Activated naive CD8-positive, alpha-beta T cell treated with anti-CD3 and anti-CD28 coated beads for 36 hours (primary cell): ENCODE measurements at places on chromosomes 5 and 9. TPM values are rescaled to one million over a fixed set of nuclear protein-coding genes. Genes with fewer than 3 reads are reported as not detected.

SLC34A3 gene
- total RNA-seq, result not detected

DNA sequence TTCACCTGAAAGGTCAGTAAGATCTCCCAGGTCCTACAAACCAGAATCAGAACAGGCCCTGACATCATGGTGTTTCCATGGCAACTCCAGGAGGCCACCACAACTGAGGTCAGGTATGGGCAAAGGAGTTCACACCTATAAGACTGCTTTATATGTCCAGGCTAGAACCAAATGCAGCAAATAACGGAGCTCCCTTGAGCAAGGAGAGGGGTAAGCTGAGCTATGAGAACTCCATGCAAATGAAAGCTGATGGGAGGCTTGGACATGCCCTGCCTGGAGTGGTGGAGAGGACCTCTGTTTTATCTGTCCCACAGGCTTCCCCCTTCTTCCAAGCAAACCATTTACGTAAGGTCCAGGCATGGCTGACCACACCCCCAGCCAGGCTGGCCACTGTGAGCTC lies 207.7 kb downstream of the SPOCK1 start:
- no peak for DNase-seq
- no peak overlapping the region for H3K4me3 ChIP-seq
- H3K27me3 ChIP-seq, result peaks cover 2% of the 10 kb centered on the region
- no peaks in the 10 kb centered on the region for H3K4me1 ChIP-seq

GRCh38 chr5:172745838-172746237 lies 25.2 kb downstream of the DUSP1 start:
- peaks cover 1% of the 10 kb centered on the region for H3K4me1 ChIP-seq
- H3K27ac ChIP-seq, result no peak overlapping the region
- H3K4me3 ChIP-seq, result no peak overlapping the region
- no peaks in the 10 kb centered on the region for H3K36me3 ChIP-seq
- no peak for DNase-seq

DNA sequence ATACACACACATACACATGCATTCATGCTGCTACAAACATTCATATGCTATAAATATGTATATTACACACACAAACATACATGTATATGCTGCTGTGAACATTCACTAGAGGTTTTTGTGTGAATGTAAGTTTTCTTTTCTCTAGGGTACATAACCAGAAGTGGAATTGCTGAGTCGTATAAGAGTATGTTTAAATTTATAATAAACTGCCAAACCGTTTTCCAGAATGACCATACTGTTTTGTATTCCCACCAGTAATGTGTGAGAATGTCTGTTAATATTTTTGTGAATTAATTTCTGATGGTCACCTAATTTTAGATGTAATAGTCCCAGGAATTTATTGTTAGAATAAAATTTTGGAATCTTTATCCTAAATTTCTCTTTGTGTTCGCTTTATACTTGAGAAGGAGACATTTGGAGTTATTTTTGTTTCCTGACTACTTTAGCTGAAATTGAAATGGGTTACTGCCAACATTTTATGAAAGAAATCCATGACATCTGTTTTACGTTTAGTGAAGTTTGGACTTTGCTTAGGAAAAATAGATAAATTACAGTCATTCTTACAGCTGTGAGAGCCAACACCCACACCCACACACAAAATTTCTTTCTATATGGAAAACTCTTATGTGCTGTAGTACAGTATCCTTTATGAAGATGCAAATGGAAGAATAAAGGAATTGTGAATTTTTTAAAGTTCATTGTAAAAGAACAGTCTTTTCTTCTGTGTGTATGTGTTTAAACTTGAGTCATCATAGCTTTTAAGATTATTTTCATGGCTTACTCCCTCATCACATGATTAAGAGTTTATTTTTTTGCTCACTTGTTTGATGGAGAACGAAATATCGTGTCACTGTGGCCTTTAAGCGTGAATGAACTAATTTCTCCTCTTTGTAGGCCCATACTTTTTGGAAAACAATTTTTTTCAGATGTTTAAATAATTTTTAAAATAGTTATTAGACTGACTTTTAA lies 24.3 kb downstream of the CENPP start:
- H3K36me3 ChIP-seq, result peaks cover 51% of the 10 kb centered on the region
- peaks cover 4% of the 10 kb centered on the region for H3K4me1 ChIP-seq
- no peak overlapping the region for H3K4me3 ChIP-seq
- no peak overlapping the region for H3K27ac ChIP-seq
- DNase-seq, result no peak

ADRB2 gene
- 0.23 TPM for total RNA-seq

DNA sequence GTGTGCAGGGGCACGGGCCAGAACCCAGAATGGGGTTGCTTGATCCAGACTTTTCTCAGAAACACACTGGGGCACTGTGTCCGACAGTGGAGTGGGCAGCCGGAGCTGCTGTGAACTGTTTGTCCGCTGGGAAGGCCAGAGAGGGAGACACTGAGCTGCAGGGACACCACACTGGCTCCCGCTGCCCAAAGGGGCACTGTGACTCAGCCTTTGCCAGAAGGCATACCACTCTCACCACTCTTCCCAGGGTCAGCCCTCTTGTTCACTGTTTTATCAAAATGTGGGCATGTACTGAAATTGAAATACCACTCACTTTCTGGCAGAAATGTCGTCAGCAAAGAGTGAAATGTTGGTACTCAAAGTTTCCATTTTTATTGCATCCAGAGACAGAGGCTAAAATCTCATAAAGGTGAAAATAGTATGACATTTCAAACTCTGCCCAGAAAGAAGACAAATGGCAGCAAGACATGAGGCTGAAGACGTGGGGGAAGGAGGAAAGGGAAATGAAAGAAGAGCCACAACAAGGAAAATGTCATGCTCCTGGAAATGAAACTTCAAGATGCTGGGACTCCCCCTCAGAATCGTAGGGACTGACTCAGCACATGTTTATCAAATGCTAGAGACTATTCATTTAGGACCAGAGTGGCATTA lies 4.5 kb upstream of the IL7R start:
- H3K4me3 ChIP-seq, result peak overlapping the region; percentile 86
- peaks cover 70% of the 10 kb centered on the region for H3K4me1 ChIP-seq
- H3K27me3 ChIP-seq, result no peaks in the 10 kb centered on the region
- H3K27ac ChIP-seq, result peak overlapping the region; percentile 95

SHOC1 gene
- not detected for total RNA-seq

- peaks cover 16% of the 10 kb centered on the region for H3K27me3 ChIP-seq
- no peaks in the 10 kb centered on the region for H3K36me3 ChIP-seq
- H3K27ac ChIP-seq, result no peak overlapping the region
- DNase-seq, result no peak
Observed at GRCh38 chr9:134245179-134245578, 80.8 kb upstream of the RNU6ATAC start.

GRCh38 chr9:22354699-22355384 lies 91.8 kb upstream of the DMRTA1 start:
- H3K27ac ChIP-seq, result no peak overlapping the region
- no peak overlapping the region for H3K4me3 ChIP-seq
- peaks cover 4% of the 10 kb centered on the region for H3K27me3 ChIP-seq
- H3K36me3 ChIP-seq, result no peaks in the 10 kb centered on the region
- H3K4me1 ChIP-seq, result no peaks in the 10 kb centered on the region
- DNase-seq, result no peak

PCDHB14 gene
- not detected for total RNA-seq

PGM5 gene
- not detected for total RNA-seq

DNA sequence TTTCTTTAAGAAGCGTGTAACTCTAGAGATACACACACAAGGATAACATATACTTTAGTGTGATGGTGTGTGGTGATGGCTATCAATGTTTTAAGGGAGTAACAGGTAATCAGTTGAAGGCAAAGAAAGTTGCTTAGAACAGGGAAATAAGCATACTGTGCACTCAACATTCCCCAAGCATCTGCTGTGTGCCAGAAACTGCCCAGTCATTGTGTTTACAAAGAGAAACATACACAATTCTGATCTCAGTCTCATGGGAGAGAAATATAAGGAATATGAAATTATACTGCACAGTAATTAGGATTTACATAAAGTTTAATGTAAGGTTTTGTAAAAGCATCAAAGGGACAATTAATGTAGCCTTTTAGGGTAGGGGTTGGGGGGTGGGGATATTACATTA lies 224.1 kb upstream of the TYRP1 start:
- H3K36me3 ChIP-seq, result no peaks in the 10 kb centered on the region
- DNase-seq, result no peak
- no peaks in the 10 kb centered on the region for H3K27me3 ChIP-seq

- H3K4me3 ChIP-seq, result no peak overlapping the region
- H3K4me1 ChIP-seq, result peaks cover 25% of the 10 kb centered on the region
- no peak for DNase-seq
- H3K36me3 ChIP-seq, result no peaks in the 10 kb centered on the region
Observed at GRCh38 chr5:150206098-150206778, 16.4 kb downstream of the SLC6A7 start.

DNA sequence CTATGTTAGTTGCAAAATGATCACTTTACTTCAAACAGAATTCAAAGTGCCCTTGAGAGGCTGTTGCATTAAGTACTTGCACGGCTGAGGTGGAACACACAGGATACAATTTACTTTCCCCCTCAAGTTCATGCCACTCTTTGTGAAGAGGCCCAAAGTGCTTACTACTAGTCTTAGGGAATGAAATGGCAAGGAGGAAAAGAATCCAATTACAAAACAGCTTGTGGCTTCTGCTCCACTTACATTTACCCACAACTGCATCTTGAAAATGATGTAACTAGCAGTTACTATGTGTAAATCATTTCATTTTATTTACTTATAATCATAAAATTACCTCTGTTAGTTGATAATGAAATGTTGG lies 14.6 kb downstream of the FOXD1 start:
- H3K27me3 ChIP-seq, result peaks cover 69% of the 10 kb centered on the region
- no peaks in the 10 kb centered on the region for H3K36me3 ChIP-seq
- peaks cover 7% of the 10 kb centered on the region for H3K4me1 ChIP-seq
- DNase-seq, result no peak

FBXL17 gene
- 4.5 TPM for total RNA-seq

GRCh38 chr9:118568704-118569103 lies 800.5 kb downstream of the BRINP1 start:
- no peaks in the 10 kb centered on the region for H3K4me1 ChIP-seq
- no peaks in the 10 kb centered on the region for H3K36me3 ChIP-seq
- H3K4me3 ChIP-seq, result no peak overlapping the region
- DNase-seq, result no peak

- H3K4me1 ChIP-seq, result peaks cover 21% of the 10 kb centered on the region
- no peaks in the 10 kb centered on the region for H3K27me3 ChIP-seq
- H3K4me3 ChIP-seq, result no peak overlapping the region
- no peak overlapping the region for H3K27ac ChIP-seq
- no peak for DNase-seq
Observed at GRCh38 chr5:115265220-115265619, 2.5 kb upstream of the PGGT1B start.

C5orf58 gene
- total RNA-seq, result not detected

PCDHGA2 gene
- not detected for total RNA-seq

DNA sequence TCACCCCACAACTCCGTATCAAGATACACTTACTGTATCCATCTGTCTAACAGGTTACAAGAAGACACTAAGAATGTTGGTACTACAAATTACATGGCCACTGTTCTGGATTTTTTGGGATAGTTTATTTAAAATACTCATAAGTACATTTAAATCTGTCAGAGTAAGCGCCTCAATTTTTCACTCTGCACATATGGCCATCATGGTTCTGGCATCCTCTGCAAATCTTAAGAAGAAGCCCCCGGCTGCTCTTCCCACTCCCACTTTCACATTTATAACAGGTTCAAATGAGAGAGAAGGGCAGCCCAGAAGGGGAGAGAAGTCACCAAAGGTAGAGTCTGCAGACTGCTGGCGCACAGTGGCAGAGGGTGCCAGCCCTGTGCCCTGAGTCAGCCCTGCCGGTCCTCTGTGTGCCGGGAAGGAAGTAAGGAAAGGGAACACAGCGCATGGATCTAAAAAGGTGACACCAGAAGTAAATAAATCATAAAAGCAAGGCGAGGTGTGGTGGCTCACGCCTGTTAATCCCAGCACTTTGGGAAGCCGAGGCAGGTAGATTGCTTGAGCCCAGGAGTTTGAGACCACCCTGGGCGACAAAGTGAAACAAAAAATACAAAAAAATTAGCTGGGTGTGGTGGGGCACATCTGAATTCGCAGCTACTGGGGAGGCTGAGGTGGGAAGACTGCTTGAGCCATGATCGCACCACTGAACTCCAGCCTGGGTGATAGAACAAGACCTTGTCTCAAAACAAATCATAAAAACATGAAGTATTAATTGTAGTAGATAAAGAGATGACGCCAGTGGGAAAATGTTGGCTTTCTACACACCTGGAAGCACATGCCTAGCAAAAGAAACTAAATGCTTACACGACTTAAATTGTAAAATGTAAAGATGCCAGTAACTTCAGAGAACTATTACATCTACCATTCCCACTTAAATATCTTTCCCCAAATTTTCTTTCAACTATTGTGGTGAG lies 30.0 kb downstream of the RNF130 start:
- peaks cover 29% of the 10 kb centered on the region for H3K36me3 ChIP-seq
- no peak overlapping the region for H3K27ac ChIP-seq
- DNase-seq, result no peak
- no peaks in the 10 kb centered on the region for H3K27me3 ChIP-seq
- no peak overlapping the region for H3K4me3 ChIP-seq

DNA sequence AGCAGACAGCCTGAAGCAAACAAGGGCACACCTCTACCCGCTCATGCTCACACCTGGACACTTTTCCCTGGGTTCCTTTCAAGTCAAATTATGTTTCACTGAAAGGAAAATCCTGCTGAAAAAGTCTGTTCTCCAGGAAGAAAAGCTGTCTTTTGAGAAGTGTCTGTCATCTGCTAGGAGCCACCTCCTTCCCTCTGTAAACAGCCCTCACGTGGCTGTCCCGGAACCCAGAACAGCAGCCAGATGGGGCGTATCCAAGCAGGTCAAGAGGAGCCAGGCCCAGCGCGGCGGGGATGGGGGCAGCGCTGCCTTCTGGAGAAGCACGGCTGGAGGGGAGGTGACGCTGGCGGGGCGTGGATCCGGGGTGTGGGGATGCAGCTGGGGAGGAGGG lies at the start of gene PNPLA7:
Gene PNPLA7, minus strand, starts transcription at position 172 of the 391 bp plus-strand sequence. CDS start 205 bp downstream, outside the sequence.
- peaks cover 10% of the 10 kb centered on the region for H3K36me3 ChIP-seq
- H3K27ac ChIP-seq, result peak within 1 kb of the TSS; percentile 54
- peak within 1 kb of the TSS; percentile 80 for H3K4me3 ChIP-seq
- H3K27me3 ChIP-seq, result no peaks in the 10 kb centered on the region

GMCL2 gene
- total RNA-seq, result not detected

POC5 gene
- 16.6 TPM for total RNA-seq

GRCh38 chr9:78713614-78714405 lies 416.9 kb downstream of the PSAT1 start:
- H3K4me3 ChIP-seq, result no peak overlapping the region
- no peaks in the 10 kb centered on the region for H3K36me3 ChIP-seq
- H3K4me1 ChIP-seq, result no peaks in the 10 kb centered on the region
- no peak for DNase-seq
- peaks cover 6% of the 10 kb centered on the region for H3K27me3 ChIP-seq

GRCh38 chr5:131854134-131854533 lies 57.3 kb upstream of the FNIP1 start:
- no peaks in the 10 kb centered on the region for H3K27me3 ChIP-seq
- peaks cover 3% of the 10 kb centered on the region for H3K36me3 ChIP-seq
- DNase-seq, result no peak
- no peak overlapping the region for H3K4me3 ChIP-seq
- no peak overlapping the region for H3K27ac ChIP-seq

PCDHB3 gene
- total RNA-seq, result not detected
